Cortex of kidney (tissue), 1 donor: ENCODE measurements at places on chromosomes 12 and 14.

- DNase-seq = no peak
These were observed 62.0 kb upstream of the CSRP2 start for GRCh38 chr12:76940671-76941445.

DNA sequence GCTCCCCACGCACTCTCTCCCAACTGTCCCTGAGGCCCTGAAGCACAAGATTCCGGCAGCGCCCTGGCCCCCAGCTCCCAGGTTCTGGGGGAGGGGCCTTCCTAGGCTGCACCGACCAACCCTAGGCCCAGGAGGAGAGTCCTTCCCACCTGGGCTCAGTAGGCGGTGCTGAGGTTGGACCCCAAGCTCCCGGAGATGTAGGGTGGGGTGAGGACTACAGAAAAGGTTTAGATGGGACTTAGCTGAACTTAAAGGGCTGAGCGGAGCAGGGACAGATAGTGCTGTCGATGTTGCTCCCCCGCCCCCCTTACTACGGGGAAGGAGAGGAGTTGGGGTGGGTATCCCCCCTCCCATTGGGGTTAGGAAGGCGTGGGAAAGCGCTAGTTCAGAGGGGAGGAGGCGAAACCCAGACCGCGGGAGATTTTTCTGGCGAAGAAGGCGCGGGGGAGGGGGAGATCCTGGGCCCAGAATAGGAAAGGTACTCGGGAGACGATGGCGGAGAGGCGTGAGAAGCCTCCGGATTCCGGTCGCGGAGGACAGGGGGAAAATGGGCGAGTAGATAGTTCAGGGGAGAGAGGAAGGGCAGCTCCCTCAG lies 4.2 kb upstream of the BAZ2A start:
- no peak for DNase-seq

- no peak for DNase-seq
These were observed 14.0 kb downstream of the RTRAF start for GRCh38 chr14:52003324-52003723.

- no peak for DNase-seq
These were observed 13.2 kb downstream of the NUAK1 start for GRCh38 chr12:106125351-106126095.

DNA sequence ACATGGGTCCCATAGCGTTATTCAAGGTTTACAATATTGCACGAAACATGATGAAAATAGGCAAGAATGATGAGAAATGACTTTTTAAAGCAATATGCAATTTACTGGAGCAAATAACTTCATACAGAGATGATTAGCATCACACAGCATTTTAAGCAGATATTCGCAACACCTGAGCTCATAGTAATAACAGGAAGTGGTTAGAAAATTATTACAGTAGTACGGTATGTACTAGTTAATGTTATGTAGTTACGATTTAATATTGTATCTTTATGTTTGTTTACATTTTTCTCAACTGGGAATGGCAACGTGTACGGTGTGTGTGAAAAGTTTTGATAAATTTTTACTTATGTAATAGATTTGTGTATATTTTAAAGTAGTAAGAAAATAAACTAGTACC lies 102.6 kb downstream of the OSBPL8 start:
- no peak for DNase-seq

- DNase-seq = no peak
These were observed 9.8 kb upstream of the DENND5B start for GRCh38 chr12:31600750-31601149.
